HFFc6 (cell line): ENCODE measurements at places on chromosomes 6 and 20. TPM values are rescaled to one million over a fixed set of nuclear protein-coding genes. Genes with fewer than 3 reads are reported as not detected.
A peak's percentile ranks its signal among the peaks of the same experiment; 100 is the strongest.

The MAS1 gene
- not detected in 3 replicates for total RNA-seq

GRCh38 chr6:158816803-158817727 is 2.1 kb downstream of the EZR start:
- H3K27me3 ChIP-seq, result peaks cover 9% of the 10 kb centered on the region
- peak overlapping the region; percentile 99 for H3K4me3 ChIP-seq
- peaks cover 65% of the 10 kb centered on the region for H3K4me1 ChIP-seq
- DNase-seq, result no peak

DNA sequence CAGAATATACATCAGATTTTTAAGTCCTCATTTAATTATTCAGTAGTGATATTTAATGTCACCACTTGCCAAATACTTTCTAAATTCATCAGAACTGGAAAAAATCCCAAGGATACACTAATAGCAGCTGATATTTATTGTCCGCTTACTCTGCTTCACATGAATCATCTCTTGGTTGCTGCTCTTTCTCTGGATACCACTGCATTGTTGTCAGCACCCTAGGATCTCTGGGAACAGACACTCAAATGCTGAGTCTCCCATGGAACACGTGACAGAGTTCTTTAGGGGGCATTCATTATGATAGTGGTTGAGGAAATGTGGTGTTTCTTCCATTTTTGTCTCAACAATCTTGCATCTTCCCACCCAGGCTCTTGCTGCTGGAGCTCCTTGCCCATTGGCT is 318.0 kb downstream of the RFPL4B start:
- peak overlapping the region; percentile 57 for H3K4me3 ChIP-seq
- peak; percentile 91 for DNase-seq
- no peaks in the 10 kb centered on the region for H3K36me3 ChIP-seq
- no peaks in the 10 kb centered on the region; the same call in 1 of the 2 replicates for H3K27me3 ChIP-seq
- H3K4me1 ChIP-seq, result peaks cover 21% of the 10 kb centered on the region
- H3K27ac ChIP-seq, result peak overlapping the region; percentile 87

DNA sequence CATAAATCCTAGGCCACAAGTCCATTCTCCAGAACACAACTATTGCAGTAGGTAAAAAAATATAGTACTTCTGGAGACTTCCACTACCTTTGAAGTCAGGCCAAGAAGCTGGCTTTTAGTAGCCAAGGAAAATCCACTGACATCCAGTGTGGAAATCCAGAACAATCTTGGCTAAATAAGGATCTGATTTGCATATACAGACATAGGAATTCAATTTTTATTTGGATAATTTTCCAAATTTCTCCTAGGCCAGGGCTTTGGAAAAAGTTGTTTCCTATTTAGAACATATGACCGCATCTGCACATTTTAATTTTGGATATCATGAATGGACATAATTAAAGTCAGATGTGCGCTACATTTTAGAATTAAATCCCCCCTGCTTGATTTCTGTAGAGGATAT is 100.2 kb downstream of the BCAS1 start:
- no peak overlapping the region for H3K4me3 ChIP-seq
- peaks cover 7% of the 10 kb centered on the region; the same call in 1 of the 2 replicates for H3K27me3 ChIP-seq
- H3K36me3 ChIP-seq, result peaks cover 9% of the 10 kb centered on the region
- DNase-seq, result no peak
- no peaks in the 10 kb centered on the region for H3K4me1 ChIP-seq
- no peak overlapping the region for H3K27ac ChIP-seq

DNA sequence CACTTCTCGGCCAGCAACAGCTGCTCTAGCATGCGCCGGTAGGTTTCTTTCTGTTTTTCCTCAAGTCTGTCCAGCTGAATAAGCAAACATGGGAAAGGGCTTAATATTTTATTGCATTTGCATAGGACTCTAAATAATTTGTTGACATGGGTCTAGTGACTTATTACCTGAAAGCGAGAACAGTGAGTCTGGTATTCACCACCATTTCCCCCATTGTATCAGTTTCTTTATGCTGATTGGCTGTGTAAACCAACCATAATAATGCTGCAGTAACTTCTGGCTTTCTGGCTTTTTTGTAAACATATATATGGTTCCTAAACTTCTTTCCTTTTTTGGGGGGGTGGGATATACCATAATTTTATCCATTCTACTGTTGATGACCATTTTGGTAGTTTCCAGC is 69.1 kb upstream of the TMEM30A start:
- H3K4me3 ChIP-seq, result no peak overlapping the region
- DNase-seq, result no peak
- H3K4me1 ChIP-seq, result peaks cover 14% of the 10 kb centered on the region
- H3K27ac ChIP-seq, result no peak overlapping the region
- H3K36me3 ChIP-seq, result no peaks in the 10 kb centered on the region

The FBXL4 gene
- 11.2 to 12.5 TPM (median 12.3 TPM) in 3 replicates for total RNA-seq
